ENCODE measurements at places on chromosomes 12 and 14.

DNA sequence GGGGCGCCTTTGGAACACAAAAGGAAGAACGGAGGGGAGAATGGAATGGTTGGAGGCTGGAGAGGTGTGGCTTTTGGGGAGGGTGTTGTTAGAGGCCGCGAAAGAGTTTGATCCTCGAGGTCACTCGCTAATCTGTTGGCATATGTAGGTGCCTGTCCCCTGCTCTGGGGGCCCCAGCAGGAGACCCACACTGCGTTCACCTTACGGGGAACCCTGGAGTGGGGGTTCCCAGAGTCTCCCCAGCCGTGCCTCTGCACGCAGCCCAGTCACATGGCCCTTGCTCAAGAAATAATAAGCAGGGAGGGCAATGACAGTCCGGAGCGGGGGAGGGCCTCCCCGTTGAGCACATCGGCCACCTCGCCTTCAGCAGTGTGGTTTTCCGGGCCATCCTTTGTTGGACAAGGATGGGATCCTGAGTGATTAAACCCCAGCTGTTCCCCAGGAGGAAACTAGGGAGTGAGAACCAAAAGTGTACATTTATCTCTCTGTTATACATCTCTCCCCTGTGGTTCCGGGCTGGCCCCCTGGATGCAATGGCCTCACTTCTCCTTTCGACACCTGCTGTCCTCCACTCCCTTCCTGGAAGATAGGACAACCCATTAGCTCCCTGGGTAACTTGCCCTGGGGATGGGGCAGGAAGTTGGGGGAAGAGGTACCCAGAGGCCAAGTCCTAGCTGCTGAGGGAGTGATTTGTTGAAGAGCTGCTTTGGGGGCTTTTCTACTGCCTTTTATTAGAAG lies 1.3 kb downstream of the PLEKHG3 start:
- DNase-seq = peak; percentile 51

DNA sequence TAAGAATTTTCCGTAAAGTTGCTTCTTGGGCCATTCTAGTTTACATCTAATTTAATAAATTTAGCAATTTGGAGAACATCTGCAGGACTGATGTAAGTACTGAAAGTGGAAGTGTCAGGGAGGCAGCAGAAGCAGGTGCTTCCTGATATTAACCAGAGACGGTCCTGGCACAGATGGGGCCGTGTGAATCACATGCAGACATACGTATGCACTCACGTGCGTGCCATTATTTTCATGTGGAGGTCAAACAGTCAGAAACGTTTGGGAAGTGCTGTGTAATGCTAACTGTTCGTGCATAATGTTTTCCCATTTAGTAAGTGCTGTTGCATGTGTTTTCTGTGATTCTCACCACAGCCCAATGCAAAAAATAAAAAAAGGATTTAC lies 87.8 kb upstream of the DYNC1H1 start:
- DNase-seq = no peak

DNA sequence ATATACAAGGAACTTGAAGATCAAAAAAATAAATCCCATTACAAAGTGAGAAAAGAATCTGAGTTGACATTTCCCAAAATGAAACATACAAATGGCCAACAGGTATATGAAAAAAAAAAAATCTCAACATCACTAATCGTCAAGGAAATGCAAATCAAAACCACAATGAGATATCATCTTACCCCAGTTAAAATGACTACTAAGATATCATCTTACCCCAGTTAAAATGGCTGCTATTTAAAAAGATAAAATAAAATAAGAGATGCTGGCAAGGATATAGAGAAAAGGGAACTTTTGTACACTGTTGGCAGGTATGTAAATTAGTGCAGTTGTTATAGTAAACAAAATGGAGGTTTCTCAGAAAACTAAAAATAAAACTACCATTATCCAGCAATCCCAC lies 44.4 kb downstream of the PLEKHG7 start:
- no peak for DNase-seq

GRCh38 chr12:92718483-92718990 lies 15.7 kb downstream of the PLEKHG7 start:
- no peak for DNase-seq

GRCh38 chr14:36520601-36521525 lies 831 bp upstream of the NKX2-1 start:
- peak; percentile 55 for DNase-seq

GRCh38 chr12:52761802-52762201 lies 15.3 kb downstream of the KRT76 start:
- no peak for DNase-seq

DNA sequence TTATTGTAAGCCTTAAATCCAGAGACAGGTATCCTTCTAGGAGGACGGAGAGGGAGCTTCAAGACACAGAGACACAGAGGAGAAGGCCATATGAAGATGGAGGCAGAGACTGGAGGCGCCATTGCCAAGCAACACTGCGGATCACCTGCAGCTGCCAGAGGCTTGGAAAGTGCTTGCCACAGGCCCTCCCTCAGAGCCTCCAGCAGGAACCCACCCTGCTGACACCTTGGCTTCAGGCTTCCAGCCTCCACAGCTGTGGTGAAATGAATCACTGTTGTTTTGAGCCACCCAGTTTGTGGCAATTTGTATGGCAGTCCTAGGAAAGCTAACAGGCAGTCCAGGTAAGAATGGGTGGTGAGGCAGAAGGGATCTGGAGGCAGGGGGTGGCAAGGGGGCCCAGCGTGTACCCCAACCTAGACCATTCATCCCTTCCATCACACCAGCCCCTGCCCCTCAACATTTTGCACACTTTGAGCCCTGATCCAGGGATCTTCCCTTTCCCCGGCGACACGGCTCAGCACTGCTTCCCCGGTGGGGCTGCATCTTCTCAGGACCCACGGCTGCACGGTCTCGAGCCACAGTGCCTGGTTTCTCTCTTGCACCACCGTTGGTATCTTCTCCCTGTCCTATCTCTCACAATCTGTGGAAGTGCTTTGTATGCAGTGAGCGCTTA lies 22.3 kb upstream of the BCDIN3D start:
- no peak for DNase-seq

DNA sequence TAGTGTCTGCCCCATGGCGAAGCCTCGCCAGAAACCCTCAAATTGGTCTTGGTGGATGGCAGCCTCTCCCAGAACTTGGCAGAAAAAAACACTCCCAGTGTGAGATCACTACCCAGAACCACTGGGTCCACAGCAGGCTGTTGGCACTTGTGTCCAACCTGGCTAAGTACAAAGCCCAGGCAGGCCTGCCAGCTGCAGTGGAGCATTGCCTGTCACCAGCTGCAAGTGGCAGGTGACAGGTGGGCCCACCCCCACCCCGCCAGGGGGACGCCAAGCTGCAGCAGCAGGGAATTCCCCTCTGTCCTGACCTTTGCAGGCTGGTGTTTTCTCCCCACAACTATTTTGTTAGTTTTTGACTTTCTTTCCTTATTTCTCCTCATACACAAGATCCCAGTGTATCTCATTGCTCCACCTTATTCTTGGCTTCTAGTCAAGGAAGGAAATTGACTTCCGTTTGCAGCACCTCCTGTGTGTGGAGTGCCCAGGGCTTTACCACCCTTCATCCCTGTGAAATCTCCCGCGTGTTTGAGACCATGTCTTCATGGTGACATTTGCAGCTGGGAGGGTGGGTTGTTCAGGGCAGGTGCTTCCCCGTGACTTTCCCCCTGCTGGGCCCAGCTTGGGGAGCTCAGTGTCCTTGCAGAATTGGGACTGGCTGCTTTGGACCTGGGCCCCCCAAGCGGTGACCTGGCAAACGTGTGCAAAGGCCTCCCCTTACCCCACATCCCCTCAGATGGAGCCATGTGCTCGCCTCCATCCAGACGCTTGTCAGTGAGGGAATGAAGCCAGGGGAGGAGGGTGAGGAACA lies 73.8 kb upstream of the RIN3 start:
- DNase-seq = no peak

- DNase-seq = no peak
Measured at GRCh38 chr14:104238424-104239184, 100.2 kb downstream of the KIF26A start.

- DNase-seq = no peak
Measured at GRCh38 chr12:122807651-122808050, 27.6 kb upstream of the HIP1R start.

DNA sequence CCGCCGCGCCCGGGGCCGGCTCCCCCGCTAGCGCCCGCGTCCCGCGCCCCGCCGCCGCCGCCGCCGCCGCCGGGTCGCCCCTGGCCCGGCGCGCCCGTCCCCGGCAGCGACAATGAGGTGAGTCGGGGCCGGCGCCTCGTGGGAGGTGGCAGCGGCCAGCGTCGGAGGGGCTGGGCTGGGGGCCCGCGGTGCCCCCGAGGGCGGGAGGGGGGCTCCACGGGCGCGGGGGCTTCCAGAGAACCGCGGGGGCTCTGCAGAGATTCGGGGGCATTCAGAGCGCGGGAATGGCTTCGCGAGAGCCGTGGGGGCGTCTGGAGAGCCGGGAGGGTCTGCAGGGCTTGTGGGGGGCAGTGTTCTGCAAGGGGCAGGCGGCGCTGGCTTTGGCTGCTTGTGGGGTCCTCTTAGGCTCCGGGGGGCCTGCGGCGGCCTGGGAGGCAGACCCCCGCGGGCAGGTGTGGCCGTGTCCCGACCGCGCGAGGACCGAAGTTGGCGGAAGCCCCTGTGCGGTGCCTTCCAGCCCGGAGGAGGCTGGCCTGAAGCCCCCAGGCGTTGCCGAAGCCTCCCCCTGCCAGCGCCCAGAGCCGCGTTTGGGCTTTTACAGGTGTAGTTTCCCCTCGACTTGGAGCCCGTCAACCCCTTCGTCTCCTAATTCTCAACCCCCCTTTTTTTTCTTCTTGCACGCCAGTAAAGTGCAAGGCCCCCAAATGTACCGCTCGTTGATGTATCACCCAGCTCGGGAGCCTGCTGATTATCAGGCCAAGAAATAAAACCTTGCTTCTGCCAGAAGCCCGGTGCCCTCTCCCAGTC lies 93.1 kb upstream of the EVL start:
- peak; percentile 61 for DNase-seq

GRCh38 chr14:74380845-74381244 lies 32.6 kb downstream of the VRTN start:
- DNase-seq = no peak

DNA sequence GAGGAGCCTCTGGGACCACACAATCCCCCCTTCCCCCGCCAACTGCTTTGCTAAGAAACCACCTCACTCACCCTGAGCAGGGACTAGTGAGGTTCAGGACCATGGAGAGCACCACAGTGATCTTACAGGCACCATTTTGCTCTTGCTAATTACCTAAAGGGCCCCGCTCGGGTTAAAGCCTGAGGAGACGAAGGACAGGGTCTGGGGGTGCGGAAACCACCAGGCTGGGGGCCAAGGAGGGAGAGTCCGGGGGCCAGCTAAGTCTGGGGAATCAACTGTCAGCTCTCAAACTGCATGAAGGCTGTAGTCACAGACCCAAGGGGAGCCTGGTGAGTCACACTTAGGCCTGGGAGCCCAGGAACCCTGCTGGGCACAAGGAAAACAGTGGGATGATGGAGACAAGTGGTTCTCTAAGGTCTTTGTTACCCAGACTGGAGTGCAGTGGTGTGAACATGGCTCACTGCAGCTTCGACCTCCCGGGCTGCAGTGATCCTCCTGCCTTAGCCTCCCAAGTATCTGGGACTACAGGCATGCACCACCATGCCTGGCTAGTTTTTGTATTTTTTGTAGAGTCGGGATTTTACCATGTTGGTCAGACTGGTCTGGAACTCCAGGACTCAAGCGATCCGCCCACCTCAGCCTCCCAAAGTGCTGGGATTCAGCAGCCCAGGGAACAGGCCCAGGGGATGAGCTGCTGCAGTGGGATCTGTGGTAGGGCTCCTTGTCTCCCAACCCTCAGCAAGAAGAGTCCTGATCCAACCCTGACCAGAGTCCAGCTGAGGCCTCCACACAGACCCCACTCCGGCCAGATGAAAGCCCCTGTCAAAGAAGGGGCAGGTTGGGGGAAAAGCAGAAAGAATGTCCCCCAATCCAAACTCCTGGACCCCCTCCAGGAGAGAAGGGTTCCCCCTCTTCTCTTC lies 98.8 kb downstream of the CALM1 start:
- peak; percentile 81 for DNase-seq

GRCh38 chr14:100147181-100147631 lies 12.2 kb downstream of the DEGS2 start:
- DNase-seq = no peak

DNA sequence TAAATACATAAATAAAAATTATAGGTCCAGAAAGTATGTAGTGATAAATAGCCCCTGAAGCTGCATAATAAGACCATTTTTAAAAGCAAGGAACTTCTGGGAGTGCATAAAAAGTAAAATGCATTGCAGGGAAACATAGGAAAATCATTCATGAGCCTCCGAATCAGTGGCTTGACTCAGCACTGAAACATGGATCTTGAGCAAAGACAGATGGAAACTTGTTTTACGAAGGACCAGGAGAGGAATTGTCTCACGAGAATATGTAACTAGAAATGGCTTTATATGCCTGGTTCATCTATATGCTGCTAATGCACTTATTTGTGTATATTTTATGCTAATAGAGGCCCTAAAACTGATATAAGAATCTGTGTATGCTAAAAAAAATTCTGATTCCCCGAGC lies 14.7 kb downstream of the TMEM30B start:
- DNase-seq = no peak

DNA sequence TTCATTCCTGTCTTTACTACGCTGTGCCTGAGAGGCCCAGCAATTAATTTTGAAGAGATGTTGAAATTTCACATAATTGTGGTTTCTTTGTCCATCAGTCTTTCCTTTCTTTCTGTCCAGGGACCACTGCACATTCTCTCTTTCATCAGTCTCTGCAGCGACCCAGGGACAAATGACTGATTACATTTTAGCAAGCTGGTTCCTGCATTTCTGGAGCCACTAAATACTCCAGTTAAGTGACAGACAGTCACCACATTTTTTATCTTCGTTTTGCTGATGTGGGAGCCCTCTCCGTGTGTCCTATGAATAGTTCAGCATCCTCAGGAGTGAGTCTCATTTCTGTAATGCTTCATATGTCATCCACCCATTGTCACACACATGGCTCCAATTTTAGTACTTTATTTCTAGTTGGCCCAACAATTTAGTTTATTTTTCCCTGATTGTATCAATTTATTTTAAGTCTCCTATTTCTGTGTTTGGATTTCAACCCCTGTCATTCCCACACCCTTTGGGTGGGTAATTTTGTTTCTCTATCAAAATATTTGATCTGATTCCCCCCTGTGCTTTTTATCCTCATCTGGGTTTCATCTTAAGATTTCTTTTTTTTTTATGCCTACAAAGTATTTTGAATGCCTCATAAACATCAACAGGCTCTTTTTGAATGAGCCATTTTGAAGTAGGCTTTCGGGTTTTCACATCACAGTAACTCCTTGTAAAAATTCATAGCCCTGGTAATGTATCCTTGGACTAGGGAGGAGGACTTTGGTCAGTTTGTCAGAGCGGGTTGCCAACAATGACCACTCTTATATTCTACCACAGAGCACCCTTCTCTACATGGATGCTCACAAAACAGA lies 1196.5 kb downstream of the GALC start:
- DNase-seq = no peak
